Activated CD4-positive, alpha-beta T cell treated with anti-CD3 and anti-CD28 coated beads for 1 hour (primary cell): ENCODE measurements at places on chromosomes 6 and 20.

DNA sequence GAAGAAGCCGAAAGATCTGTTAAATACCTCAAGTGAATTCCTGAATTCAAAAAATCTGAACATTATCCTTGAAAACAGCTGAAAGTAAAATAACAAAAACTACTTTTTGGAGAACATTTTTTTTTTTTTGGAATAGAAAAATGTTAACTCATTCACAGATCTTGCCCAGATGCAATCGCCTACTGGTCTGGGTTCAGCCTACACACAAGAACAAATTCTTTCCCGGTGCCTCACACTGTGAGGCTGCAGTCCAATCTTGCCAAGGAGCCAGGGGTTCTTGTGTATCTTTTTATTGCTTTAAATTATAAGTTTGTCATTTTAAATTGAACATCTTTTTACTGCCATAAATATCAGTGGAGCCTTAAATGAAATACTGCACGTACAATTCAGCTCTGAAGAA, 41.2 kb upstream of the TMEM200A start:
- DNase-seq: no peak

DNA sequence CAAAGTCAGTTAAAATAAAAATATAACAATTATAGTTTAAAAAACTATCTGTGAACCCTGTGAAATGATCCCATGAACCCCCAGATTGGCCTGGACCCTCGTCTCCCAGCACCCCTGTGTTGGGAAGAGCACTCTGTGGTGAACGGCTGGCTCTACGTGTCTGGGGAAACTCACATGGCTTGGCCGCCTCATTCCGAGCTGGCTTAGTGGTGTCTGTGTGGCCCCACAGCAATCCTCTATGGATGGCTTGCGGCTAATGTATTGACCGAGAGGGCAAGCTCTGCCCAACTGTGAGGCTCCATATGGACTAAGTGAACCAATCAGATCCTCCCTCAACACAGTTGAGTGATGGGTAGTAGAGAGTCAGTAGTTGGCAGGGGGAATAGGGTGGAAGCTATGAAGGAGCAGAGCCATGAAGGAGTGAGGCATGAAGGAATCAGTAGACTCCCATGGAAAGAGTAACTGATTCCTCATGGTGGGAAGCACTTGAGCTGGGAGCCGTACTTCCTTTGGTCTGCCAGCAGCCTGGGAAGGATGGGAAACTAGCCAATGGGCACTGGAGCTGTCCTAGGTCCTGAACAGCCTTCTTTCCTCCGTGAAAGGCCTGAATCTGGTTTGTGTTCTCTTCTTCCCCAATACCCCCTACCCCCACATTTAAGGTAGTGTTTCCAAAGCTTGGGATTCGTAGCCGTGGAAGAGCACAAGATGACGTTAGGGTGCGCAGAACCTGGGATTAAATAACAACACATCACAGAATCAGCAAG, 21.6 kb upstream of the ZNF831 start:
- no peak for DNase-seq

DNA sequence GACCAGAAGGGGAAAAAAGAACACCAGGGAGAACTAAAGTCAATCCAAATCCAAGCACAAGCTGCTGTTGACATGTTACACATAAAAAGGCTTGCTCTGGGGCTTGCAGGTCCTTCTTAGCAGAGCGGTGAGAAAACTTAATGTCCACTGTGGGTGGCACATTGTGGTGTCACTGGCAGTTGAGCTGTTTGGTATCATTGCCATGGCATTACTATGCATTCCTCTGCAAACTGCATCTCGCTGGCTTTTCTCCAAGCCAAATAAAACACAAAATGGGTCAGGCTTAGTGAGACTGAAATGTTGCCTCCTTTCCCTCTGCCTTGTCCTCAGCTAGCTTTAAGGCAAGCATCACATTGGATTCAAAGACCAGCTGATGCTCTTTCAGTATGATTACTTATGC, 40.9 kb downstream of the LY86 start:
- DNase-seq: no peak

GRCh38 chr20:25867776-25868649, 171.4 kb upstream of the ZNF337 start:
- peak; percentile 62 for DNase-seq

GRCh38 chr6:3480009-3480408, 23.2 kb upstream of the SLC22A23 start:
- DNase-seq: no peak

DNA sequence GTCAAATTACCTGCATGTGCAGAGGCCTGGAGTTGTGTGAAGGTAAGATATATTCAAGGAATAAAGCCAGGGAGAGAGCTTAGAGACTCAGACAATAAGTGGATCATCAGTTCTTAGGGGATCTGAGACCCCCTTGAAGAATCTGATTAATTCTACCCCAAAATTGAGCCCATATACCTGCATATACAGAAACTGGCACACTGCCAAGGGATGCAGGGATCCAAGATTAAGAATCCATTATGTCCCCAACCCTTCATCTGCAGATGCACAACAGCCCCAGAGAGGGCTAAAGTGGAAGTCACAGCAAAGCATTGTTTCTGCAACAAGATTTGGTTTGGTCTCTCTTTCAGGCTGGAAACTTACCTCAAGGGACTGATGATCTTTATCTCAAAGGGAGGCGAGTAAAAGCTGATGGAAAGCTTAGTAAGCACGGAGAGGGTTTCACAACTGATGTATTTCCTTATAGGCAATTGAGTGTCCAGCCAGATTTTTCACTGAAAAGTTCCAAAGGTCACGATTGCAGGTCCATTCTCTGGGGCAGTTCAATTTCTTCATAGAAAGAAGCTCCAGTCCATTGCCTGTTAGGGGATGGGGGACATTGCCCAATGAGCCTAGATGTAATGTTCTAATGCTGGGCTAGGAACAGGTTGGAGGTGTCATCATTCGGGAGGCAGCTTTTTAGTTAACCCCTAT, 20.9 kb upstream of the STK35 start:
- DNase-seq: no peak

- no peak for DNase-seq
These were observed 656 bp downstream of the RTEL1 start for GRCh38 chr20:63658749-63659187.

- no peak for DNase-seq
These were observed at the start of gene LY86 for GRCh38 chr6:6588064-6588923. Gene LY86, plus strand, starts transcription at chr6:6588720. Its CDS starts 15 bp downstream, at chr6:6588735.

DNA sequence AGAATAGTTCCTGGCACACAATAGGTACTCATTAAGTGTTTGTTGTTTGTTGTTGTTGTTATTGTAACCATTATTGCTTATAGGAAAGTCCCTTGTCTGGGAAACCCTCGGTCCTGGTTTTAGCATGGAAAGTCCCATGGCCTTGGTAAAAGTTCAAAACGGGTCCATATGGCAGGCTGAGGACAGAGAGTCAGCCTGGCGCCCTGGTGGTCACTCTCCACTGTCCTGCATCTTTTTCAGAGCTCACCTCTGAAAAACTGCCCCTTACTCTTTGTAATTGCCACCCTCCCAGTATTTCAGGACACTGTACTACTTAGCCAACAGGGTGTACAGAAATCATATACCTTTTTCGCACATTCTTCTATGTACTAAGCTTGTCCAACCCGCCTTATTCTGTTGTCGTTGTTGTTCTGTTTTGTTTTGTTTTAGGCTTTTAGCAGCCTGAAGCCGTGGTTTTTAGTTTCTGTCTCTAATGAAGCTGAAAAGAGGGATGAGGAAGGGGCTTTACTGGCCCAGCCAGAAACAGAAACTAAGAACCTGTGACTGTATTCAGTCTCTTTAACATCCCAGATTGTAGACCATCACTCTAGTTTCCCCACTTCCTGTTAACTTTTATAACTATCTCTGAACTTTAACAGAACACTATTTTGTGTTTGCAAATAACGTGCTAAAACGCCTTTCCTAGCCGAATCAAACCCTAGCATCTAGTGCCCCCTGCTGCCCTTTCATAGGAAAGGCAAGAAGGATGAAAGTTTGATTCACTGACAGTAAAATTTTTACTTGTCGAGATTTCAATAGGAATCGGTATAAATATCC, 7.6 kb upstream of the TMEM14A start:
- DNase-seq: peak; percentile 43

- DNase-seq: no peak
These were observed 39.7 kb downstream of the BTBD9 start for GRCh38 chr6:38599966-38600550.

DNA sequence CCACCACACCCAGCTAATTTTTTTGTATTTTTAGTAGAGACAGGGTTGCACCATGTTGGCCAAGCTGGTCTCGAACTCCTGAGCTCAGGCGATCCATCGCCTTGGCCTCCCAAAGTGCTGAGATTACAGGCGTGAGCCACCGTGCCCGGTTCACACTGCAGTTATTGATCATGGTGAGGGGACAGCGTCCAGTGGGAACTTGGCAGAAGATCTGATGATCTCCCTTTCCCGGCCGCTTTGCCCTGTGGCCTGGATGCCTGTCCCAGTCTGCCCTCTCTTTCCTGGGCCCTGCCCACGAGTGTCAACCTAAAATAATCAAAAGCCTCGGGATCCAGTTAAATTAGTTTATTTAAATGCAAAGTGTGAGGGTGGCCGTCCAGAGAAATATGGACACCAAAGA, 42.2 kb downstream of the CPNE5 start:
- no peak for DNase-seq

DNA sequence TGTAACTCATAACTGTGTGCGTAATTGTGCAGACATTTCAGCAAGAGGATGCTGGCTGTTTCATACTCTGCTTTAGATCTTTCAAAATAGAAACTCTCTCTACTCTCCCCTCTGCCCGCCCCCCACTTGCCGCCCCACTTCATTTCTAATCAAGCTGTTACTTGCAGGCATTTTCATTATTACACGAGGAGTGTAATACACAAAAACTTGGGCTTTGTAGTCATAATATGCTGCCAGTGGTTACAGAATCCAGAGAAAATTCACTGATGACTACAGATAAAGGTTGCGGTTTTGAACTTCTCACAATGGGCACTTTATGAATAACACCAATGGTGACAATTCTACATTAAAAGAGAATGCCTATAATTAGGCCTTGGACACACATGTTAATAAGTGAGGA, 194.0 kb upstream of the POU3F2 start:
- no peak for DNase-seq

DNA sequence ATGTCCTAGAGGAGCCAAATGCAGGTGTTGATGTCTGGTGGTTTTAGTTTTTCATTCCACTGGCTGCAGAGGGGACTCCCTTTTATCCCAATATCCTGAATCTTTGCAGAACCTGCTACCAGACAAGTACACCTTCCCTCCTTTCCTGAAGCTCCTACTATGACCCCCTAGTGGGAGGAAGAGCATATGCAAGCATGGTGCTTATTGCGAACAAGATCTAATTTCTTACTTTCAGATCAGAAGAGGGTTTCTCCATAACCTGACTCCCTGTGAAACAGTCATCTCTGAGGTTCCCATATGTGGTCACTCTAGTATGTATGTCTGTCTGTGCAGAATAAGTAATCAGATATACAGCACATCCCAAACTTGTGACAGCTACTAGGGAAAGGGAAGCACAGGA, 277.2 kb downstream of the ARHGAP18 start:
- DNase-seq: no peak

- DNase-seq: no peak
These were observed 87.7 kb downstream of the CEBPB start for GRCh38 chr20:50278377-50278683.

- no peak for DNase-seq
These were observed 19.6 kb upstream of the PKHD1 start for GRCh38 chr6:52106994-52107393.

GRCh38 chr6:156841508-156841907, 64.3 kb downstream of the ARID1B start:
- DNase-seq: no peak

DNA sequence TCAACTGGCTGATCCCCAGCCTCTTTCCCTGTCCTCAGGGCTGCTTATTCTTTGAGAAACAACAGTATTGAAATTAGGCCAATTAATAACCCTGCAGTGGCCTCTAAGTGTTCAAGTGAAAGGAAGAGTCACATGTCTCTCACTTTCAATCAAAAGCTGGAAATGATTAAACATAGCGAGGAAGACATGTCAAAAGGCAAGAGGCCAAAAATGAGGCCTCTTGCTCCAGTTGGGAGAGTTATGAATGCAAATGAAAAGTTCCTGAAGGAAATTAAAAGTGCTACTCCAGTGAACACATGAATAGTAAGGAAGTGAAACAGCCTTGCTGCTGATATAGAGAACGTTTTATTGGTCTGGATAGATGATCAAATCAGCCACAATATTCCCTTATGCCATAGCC, 131.5 kb downstream of the MACROD2 start:
- DNase-seq: no peak

DNA sequence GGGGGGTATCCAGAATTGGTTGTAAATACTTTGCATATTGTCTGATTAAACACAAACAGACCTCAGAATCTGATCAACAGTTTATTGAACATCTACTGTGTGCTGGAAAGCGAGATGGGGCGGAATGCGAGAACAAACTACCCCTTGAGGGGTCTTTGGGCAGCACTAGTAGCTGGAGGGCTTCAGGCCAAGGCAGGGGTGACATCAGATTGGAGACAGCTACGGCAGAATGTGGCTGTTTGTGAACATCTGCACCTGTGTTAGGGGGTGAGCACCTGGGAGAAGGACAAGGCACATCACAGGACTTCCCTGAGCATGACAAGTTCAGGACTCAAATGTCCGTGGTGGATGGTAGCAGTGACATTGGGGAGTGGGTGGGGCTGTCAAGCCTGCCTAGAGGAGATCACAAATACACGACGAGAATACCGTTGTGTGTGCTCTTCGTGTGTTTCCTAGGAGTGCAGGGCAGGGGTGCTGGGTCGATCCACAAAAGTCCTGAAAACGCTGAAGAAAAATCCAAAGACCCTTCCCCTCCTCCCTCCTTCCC, 59.5 kb downstream of the SRC start:
- no peak for DNase-seq

- no peak for DNase-seq
These were observed 14.0 kb downstream of the SMLR1 start for GRCh38 chr6:130841128-130841728.

GRCh38 chr20:32642257-32643046, 31.3 kb downstream of the C20orf203 start:
- no peak for DNase-seq

DNA sequence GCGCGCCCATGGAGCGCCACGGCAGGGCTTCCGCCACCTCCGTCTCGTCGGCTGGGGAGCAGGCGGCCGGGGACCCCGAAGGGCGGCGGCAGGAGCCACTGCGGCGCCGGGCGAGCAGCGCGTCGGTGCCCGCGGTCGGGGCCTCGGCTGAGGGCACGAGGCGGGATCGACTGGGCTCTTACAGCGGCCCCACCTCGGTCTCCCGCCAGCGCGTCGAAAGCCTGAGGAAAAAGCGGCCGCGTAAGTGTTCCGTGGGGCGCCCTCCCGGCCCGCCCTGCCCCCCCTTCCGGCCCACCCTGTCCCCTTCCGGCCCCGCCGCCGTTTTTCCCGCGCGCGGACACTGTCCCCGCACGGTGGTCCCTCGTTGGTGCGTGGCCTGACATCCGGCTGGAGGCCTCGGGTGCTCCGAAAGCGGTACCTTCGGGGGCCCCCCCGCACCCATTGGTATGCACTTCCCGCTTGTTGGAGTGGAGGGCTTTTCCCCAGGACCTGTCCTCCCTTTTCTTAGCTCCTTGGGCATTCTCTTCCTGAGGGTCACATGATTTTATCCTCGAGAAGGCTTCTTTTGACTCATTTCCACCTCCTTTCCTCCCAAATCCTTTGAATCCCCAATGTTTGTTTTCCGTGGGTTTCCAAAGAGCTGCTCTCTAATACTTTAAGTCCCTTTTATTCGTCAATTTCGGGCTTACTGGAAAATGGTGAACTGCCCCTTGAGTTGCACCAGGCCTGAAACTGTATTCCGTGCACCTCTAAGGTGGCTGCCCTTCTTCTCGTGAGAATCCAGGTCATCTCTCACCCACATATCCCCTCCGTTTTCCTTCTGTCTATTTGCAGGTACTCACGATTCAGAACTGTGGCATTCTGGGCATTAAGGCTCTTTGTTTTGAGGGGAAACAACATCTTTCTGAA, 556 bp downstream of the PANK2 start:
- DNase-seq: peak; percentile 13
